ENCODE measurements at places on chromosomes 2 and 18.

GRCh38 chr2:108363024-108363907 lies 14.5 kb upstream of the SULT1C4 start:
- no peak for DNase-seq

GRCh38 chr18:50192995-50193795 lies 1.8 kb downstream of the MYO5B start:
- no peak for DNase-seq

GRCh38 chr2:237459741-237460174 lies 27.3 kb upstream of the MLPH start:
- no peak for DNase-seq

DNA sequence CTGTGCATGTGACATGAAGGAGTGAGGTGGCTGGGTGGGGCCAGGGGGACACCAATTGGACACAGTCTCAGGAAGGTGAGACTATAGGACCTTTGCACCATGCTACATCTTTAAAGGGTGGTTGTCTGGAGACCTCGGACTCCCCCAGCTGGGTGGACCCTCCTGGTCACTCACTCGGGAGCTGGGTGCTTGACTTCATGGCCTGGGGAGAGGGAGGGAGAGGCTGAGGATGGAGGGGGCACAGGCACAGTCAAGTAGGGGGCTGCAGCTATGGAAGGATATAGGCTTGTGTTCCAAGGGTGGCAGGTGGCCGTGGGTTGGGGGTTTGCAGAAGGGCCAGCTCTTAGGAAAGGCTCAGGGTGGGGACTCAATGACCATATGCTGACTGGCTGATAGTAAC lies 7.1 kb upstream of the CELF4 start:
- DNase-seq, result no peak

GRCh38 chr2:128444121-128444771 lies 125.6 kb upstream of the HS6ST1 start:
- no peak for DNase-seq

GRCh38 chr2:119508756-119509155 lies 15.5 kb downstream of the SCTR start:
- no peak for DNase-seq

GRCh38 chr18:74530584-74530862 lies 3.8 kb upstream of the CNDP1 start:
- DNase-seq, result no peak

- DNase-seq, result no peak
Measured at GRCh38 chr2:27891673-27892105, 1.2 kb downstream of the BABAM2 start.

- DNase-seq, result no peak
Measured at GRCh38 chr2:166628478-166629136, 134.6 kb upstream of the SCN7A start.

DNA sequence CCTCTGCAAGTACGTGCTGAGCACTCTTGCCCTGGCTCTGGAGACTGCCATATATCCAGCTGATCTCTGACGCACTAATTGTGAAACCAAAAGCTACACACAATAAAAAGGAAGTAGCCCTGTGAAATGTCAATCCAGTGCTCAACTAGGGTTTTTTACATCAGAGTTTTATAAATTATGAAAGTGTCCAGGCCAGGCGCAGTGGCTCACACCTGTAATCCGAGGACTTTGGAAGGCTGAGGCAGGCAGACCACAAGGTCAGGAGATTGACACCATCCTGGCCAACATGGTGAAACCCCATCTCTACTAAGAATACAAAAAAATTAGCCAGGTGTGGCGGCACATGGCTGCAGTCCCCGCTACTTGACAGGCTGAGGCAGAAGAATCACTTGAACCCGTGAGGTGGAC lies 24.5 kb upstream of the PEX13 start:
- peak; percentile 48 for DNase-seq

DNA sequence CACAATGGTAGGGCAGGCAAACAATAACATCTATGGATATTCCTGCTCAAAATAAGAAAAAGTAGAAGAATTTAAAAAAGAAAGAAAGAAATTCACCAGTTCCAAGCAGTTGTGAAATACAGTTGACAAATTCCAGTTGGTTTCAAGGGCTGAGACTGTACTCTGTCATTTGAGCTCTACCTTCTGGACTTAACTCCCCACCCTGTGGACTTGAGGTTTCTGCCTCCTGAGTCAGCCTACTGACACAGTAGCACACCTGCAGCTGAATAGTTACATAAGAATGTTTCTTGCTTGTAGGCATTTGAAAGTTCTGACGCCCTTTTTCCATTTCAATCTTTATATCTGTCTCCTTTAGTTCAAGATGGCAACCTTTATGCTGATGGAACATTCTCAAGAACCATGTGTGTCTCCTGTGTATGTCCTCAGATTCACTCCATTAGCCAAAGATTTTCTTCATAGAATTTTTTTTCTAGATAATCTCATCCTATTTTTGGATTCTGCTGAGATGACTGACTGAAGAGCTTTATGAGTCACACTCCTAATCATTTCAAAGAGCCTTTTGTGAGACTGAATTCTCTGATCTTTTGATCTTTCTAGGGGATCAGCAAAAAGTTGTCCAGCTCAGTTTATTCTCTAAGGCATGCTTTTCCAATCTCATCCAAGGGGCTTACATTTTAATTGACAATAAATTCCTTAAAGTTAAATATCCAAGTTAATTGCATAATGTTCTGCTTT lies 19.1 kb downstream of the NETO1 start:
- no peak for DNase-seq

Measured in SIG-M5 (cell line).